Fibroblast of skin of scalp (primary cell): ENCODE measurements at places on chromosomes 13 and 19.

DNA sequence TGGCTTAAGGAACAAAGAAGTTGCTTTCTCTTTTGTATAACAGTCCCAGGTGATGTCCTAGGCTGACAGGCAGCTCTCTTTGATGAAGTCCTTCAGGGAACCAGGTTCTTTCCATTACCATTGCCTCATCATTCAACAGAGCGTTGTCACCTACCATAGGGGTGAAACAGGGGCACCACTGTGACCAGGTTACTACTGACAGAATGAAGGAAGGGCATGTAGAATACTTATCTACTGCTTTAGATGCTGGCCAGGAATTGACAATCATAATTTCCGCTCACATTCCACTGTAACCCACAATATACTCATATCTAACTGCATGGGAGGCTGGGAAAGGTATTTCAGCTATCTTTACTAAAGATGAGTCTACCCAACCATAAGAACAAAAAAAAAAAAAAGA is 148.0 kb upstream of the FNDC3A start:
- no peak for DNase-seq

DNA sequence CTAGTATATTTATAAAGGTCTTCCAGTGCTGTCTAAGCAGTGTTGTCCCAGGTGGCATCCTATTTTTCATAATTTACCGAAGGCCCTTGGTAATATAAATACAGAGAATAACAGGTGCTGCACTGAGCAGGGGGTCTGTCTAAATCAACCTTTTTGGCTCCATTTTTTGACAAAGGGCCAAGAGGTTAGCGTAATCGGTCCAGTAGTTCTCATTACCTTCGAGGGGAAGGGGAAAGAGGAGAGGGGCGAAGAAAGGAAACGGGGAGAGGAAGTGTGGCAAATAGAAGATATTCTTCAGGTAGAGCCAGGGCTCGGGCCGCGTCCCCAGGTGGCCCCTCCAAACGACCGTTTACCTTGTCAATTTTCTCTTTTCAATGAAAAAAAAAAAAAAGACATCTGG is 749 bp upstream of the PAN3 start:
- no peak for DNase-seq

DNA sequence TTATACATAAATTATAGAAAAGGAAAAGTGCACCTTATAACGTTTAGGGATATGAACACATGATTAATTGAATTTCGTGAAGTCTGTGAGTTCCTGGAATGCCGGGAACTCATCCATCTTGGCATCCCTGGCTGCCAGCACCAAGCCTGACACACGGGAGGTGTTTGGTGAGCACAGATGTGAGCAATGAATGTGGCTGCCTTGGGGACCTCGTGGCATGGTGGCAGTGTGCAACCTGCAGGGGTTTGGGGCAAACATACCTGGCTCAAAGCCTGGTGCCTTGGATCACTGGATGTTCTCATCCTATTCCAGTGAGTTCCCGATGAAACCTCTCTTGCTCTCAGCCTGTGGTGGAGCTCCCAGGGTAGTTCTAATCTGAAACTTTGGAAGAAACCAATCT is 10.4 kb upstream of the MAP2K2 start:
- DNase-seq, result no peak

DNA sequence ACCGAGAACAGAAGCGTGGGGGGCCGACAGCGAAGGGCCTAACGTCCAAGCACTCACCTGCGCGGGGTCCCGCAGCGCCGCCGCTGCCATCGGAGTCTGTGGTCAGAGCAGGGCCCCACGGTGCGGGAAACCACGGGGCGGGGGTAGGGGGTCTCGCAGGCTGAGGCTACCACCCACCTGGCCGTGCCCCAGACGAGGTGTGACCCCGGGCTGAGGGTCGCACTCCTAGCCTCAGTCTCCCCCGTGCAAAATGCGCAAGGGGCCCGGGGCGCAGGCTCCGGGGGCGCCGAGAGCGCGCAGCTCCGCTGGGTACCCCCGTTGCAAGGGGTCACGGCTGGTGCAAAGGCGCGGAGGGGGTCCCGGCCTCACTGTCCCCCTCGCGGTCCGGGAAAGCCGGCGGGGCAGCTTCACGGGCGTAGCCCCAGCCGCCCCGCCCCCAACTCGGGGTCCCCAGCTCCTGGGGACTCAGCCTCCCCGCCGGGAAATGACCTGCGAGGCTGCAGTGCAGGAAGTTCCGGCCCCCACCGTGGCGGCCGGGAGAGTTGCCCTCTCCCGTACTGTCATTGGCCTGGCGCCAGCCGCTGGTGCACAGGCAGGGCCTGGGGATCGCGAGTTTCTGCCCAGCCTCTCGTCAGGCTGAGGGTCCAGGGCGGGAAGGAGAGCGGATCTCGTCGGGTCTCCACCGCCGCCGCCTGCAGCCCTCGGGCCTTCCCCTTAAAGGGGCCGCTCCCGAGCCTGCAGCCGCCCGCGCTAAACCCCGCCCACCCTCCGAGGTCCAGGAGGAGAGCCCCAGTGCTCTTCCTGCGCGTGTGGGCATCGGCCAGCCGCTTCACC is at the start of gene ZNF792:
TSS of gene ZNF792 (minus strand) at position 657 of the 834 bp plus-strand sequence. CDS start at position 90, 567 bp downstream.
- DNase-seq, result peak; percentile 45

GRCh38 chr13:33918199-33918932 is 100.4 kb downstream of the RFC3 start:
- peak; percentile 81 for DNase-seq

DNA sequence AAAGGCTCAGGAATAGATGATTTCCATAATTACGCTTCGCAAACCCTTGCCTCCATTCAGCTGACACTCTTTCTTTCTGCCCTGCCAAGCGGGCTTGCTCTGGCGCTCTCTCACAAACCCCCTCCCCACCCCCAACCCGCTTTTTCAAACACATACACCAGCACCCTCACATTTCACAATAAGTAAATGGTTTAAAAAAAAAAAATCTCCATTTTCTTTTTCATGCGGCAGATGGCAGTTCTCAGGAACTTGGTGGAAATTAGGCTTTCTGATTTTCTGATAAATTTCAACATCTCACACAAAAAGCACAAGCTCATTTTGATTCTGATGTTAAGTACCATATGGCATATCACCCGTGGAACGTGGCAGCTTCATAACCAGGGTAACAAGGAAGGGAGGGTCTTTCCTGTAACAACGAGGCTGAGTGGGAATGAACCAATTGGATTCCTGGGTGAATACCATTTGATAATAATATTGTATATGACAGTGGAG is 43.8 kb downstream of the C13orf42 start:
- DNase-seq, result no peak

- DNase-seq, result no peak
Observed at GRCh38 chr13:80571346-80572307, 230.7 kb upstream of the SPRY2 start.

GRCh38 chr13:25616674-25617073 is 244.9 kb downstream of the ATP8A2 start:
- no peak for DNase-seq

DNA sequence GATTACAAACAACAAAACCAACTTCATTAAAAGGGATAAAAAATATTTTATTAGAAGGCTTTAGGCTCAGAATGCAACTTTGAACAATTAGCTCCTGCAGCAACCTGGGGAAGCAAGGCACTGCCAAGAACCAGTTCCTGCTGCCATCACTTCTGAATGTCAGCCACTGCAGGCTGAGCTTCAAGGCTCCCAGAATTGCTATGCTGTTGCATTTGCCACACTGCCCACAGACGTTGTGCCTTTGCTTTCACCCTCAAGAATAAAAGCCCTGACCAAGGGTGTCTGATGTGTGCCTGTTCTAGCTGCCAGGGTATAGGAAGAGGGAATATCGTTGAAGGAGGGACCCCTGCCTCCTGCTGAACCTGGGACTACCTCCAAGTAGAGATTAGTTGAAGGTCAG is 238.4 kb downstream of the ITGBL1 start:
- no peak for DNase-seq

DNA sequence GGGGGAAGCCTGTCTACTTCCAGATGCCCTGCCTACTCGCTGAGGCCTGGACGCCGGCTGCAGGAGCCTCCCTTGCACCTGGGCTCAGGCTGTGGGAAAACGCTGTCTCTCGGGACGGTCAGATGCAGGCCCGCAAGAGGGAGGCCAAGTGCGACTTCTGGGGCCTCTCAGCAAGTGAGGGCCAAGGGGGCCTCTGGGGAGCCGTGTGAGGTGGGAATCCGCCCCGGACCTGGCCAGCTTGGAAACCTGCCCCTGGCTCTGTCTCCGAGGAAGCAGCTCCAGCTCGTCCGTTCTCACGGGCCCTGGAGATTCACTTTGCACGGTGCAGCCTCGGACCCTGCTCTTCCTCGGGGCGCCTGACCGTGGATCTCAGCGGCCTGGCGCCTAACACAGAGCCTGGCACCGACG is 11.4 kb upstream of the CRTC1 start:
- no peak for DNase-seq

DNA sequence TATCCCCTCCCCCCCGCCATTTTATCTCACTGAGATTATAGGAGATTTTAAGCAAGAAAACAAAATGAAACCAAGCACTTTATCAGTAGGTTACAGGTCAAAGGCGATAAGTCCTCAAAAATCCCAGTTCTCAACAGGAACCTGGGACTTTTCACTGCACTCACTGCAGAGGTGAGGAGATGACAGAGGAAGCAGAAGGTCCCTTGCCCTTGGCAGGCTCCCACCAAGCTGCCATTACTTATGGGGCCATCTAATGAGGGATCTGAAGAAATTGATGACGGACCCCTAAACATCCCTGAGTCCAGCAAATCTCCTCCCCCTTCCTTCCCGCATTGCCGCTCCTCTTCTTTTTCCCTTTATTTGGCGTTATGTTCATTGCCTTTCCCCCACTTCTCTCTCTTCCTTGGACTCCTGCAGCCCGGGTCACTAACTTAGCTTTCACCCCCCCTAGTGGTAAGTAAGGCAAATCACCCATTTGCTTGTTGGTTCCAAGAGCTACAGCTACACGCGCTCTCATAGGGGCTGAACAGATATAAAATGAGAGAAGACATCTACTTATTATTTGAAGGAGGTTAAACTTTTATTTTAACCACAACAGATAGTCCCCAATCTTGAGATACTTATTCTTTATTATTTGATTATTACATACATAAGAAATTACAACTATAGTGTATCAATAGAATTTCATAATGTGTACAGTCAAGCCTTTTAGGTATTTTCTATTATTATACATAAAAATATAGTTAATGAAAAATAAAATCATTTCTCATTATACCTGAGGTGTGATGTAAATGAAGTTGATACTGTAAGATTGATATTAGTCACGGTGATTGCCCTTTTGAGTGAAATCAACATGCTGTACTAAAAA is 52.0 kb upstream of the ARGLU1 start:
- DNase-seq, result peak; percentile 68
